ENCODE measurements at places on chromosomes 2 and 18.

GRCh38 chr2:135409436-135409835, 121.6 kb downstream of the ZRANB3 start:
- no peak overlapping the region for H3K27ac ChIP-seq
- H3K36me3 ChIP-seq, result no peaks in the 10 kb centered on the region
- no peak overlapping the region for H3K4me3 ChIP-seq
- no peaks in the 10 kb centered on the region for H3K4me1 ChIP-seq
- H3K27me3 ChIP-seq, result no peaks in the 10 kb centered on the region

- no peak overlapping the region for H3K4me3 ChIP-seq
- H3K27me3 ChIP-seq, result no peaks in the 10 kb centered on the region
- no peak for DNase-seq
- peaks cover 12% of the 10 kb centered on the region for H3K4me1 ChIP-seq
These were observed 1.0 kb downstream of the VIT start for GRCh38 chr2:36697424-36698066.

DNA sequence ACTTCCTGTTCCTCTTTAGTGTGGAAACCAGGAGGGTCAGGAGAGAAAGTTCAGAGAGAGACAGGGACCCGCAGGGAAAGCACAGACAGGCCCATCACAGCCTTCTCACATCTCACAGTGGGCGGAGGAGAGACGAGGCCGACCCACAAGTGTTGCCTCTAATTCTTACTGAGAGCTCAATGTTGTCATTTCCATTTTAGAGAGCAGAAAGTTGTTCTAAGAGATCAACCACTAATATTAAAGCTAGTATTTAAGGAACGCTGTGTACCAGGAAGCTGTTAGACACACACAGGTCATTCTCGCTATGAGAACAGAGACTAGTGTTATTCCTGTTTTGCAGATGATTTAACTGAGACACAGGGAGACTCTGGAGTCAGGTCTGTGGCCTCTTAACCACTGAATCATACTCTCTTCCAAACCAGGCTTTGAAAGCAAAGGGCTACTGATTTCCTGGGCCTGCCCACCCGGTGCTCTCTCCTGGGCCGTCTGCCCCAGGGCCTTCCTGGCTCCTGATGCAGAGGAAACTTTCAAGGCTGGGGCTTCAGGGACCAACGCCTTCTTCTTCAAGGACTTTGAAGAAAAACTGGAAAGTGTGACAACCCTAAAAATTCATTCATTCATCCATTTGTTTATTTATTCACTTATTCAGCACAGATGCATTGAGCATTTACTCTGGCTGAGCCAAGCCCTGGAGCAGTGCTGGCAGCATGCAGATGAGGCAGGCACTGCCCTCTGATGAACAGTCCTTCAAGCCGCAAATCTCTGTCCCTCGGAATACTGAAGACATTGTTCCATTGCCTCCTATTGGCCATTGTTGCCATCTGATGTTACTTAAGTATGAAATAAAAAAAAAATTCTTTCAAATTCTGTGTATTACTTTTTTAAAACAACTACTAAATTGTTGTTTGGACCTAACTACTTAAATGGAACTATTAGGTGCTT, 37.2 kb upstream of the BIN1 start:
- H3K4me1 ChIP-seq, result peaks cover 27% of the 10 kb centered on the region
- H3K4me3 ChIP-seq, result no peak overlapping the region

GRCh38 chr18:54035927-54036326, 188.5 kb downstream of the MBD2 start:
- H3K36me3 ChIP-seq, result no peaks in the 10 kb centered on the region
- no peak overlapping the region for H3K27ac ChIP-seq
- H3K27me3 ChIP-seq, result no peaks in the 10 kb centered on the region
- no peak for DNase-seq
- no peaks in the 10 kb centered on the region for H3K4me1 ChIP-seq

- H3K27me3 ChIP-seq, result no peaks in the 10 kb centered on the region
- H3K4me1 ChIP-seq, result no peaks in the 10 kb centered on the region
- H3K27ac ChIP-seq, result no peak overlapping the region
- peak; percentile 9 for DNase-seq
- no peak overlapping the region for H3K4me3 ChIP-seq
- H3K36me3 ChIP-seq, result no peaks in the 10 kb centered on the region
These were observed 443.7 kb downstream of the DSEL start for GRCh38 chr18:67072791-67073190.

DNA sequence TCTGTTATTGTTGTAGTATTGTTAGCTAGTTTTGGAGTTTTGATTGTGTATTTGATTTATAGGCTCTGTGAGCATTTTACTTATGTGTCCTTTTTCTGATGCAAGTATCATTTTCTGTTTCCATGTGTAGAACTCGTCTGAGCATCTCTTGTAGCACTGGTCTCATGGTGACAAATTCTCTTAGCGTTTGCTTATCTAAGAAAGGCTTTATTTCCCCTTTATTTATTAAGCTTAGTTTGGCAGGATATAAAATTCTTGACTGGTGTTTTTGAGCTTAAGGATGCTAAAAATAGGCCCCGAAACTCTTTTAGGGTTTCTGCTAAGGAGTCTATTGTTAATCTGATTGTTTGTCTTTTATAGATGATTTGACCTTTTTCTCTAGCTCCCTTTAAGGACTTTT, 57.6 kb upstream of the THUMPD2 start:
- no peak for DNase-seq
- H3K4me1 ChIP-seq, result peaks cover 5% of the 10 kb centered on the region

GRCh38 chr2:120763508-120763907, 27.8 kb downstream of the GLI2 start:
- H3K4me1 ChIP-seq, result no peaks in the 10 kb centered on the region
- no peak overlapping the region for H3K4me3 ChIP-seq
- no peaks in the 10 kb centered on the region for H3K27me3 ChIP-seq
- H3K36me3 ChIP-seq, result no peaks in the 10 kb centered on the region
- DNase-seq, result no peak
- H3K27ac ChIP-seq, result no peak overlapping the region

DNA sequence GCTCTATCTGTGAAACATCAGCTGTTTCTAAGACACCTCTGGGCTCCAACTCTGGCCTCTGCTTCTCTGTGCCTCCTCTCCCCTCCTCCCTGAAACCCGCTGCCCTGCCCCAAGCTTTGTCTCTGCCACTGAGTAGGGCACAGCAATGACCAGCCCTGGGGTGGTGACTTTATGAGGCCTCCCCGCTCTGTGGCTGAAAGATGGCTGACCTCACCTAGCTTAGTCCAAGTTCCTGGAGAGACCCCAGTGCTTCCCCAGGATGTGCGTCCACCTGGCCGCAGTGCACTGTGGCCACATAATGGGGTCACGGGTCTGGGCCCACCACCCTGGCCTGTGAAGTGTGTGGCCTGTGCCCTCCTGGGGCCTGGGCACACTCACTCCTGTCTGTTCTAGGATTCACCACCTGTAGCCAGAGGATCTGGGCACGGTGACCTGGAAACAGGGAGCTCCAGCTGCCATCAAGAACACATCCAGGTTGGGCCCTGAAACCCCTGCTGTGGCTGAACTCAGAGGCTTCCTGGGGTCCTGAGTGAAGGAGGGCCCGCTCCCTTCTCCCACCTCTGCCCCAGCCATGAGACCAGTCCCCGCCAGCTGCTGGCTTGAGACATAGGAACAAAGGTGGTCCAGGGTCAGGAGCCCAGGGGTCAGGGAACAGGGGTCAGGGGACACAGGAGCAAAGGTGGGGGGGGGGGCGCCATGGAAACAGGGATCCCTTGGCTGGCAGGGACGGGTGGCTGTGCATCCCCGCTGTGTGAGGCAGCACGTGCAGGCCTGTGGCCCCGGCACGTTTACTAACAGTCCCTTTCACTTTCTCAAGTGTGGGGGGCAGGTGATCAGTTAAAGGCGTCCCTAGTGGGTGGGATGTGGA, 29.3 kb upstream of the OTOS start:
- H3K27ac ChIP-seq, result no peak overlapping the region
- peaks cover 46% of the 10 kb centered on the region for H3K27me3 ChIP-seq
- H3K36me3 ChIP-seq, result no peaks in the 10 kb centered on the region

GRCh38 chr2:212726403-212726802, 187.8 kb upstream of the ERBB4 start:
- DNase-seq, result no peak
- H3K36me3 ChIP-seq, result no peaks in the 10 kb centered on the region
- no peak overlapping the region for H3K27ac ChIP-seq
- H3K4me3 ChIP-seq, result no peak overlapping the region
- H3K4me1 ChIP-seq, result peaks cover 22% of the 10 kb centered on the region

DNA sequence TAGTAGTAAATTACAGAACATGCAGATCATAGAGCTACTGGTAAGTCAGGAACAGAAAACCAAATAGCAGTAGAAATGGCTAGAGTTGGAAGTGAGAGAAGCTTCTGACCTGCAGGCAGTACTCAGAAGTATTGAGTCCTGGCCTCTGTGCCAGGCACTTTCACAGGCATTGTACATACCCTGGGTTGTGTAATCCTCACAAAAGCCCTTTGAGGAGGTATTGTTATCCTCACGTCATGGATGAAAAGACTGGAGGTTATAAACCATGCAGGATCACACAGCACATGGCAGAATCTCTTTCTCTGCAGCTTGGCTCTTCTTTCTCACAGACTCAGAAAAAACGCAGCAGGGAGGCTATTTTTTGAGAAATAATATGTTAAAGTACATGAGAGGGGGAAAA, 789.3 kb upstream of the FAM98A start:
- H3K4me1 ChIP-seq, result no peaks in the 10 kb centered on the region
- no peaks in the 10 kb centered on the region for H3K36me3 ChIP-seq
- no peak overlapping the region for H3K27ac ChIP-seq
- DNase-seq, result no peak
- H3K4me3 ChIP-seq, result no peak overlapping the region

GRCh38 chr2:30527411-30527810, 80.4 kb downstream of the LCLAT1 start:
- no peak overlapping the region for H3K27ac ChIP-seq
- H3K4me3 ChIP-seq, result no peak overlapping the region
- no peaks in the 10 kb centered on the region for H3K36me3 ChIP-seq
- no peak for DNase-seq

GRCh38 chr2:62727876-62728566, 22.5 kb downstream of the EHBP1 start:
- no peak for DNase-seq
- H3K36me3 ChIP-seq, result no peaks in the 10 kb centered on the region
- no peak overlapping the region for H3K4me3 ChIP-seq
- H3K27ac ChIP-seq, result no peak overlapping the region
- no peaks in the 10 kb centered on the region for H3K4me1 ChIP-seq

DNA sequence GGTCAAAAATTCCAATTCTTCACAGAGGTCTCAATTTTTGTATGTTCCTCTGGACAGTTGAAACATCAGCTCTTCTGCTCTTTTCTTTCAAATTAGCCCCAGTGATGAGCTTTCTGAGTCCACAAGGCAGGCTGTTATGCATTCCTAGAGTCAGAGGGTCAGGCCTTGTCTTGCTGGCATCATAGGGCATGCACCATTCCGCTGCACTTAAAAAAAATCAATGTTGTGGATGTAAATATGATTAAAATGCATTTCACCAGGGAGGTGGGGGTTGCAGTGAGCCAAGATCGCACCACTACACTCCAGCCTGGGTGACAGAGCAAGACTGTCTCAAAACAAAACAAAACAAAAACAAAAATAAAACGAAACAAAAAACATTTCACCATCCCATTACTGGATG, 465.3 kb downstream of the EIPR1 start:
- no peaks in the 10 kb centered on the region for H3K36me3 ChIP-seq
- no peak overlapping the region for H3K4me3 ChIP-seq
- H3K4me1 ChIP-seq, result no peaks in the 10 kb centered on the region
- no peak overlapping the region for H3K27ac ChIP-seq

DNA sequence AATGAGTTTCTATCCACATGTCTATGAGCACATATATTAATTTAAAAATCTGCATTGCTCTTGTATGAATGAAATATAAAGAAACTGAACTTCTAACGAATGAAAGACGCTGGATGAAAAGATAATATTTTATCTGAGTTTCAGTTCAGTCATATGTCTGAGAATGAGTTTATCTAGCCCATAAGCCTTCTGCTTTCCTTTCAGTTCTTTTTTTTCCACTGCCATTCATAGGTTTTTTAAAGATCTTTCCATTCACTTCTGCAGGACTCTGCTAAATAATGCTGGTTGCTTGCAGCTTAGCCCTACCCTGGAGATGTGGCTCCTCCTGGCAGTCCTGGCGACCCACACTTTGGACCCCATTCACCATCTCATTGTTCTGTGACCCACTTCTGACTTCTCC, 109.0 kb downstream of the BCL2 start:
- H3K36me3 ChIP-seq, result no peaks in the 10 kb centered on the region
- no peak overlapping the region for H3K27ac ChIP-seq
- H3K27me3 ChIP-seq, result peaks cover 36% of the 10 kb centered on the region
- no peaks in the 10 kb centered on the region for H3K4me1 ChIP-seq
- DNase-seq, result no peak

DNA sequence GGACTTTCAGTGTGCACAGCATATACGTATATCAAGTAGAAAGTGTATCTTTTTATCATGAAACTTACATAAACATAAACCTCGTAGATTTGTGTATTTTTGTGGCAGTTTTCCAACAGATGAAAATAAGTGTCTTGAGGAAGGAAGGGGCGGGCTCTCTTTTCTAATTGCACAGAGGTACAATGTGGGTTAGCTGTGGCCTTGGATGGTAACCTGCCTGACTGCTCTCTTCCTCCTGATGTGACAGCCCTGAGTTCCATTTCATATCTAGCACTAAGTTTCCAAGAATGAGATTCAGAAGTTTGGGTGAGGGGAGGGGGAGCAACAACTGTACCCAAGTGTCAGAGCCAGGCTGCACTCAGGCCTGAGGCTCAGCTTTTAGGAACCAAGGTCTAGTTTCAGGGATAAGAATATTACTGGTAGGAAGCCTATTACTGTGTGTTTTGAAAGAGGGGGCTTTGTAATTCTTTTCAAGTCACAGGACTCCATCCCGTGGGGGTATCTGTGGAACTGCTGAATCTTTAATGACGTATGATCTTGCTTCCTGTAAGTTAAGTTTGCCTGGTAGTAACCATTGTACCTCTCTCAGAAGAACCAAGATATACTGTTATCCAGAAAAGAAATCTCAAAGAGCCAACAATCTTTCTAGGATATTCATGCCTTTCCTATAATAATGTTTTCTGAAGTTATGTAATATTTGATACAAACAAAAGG, 483.7 kb downstream of the PTPRM start:
- no peak overlapping the region for H3K4me3 ChIP-seq
- H3K27ac ChIP-seq, result no peak overlapping the region
- no peaks in the 10 kb centered on the region for H3K27me3 ChIP-seq
- H3K36me3 ChIP-seq, result no peaks in the 10 kb centered on the region
- H3K4me1 ChIP-seq, result peaks cover 13% of the 10 kb centered on the region
- DNase-seq, result no peak

DNA sequence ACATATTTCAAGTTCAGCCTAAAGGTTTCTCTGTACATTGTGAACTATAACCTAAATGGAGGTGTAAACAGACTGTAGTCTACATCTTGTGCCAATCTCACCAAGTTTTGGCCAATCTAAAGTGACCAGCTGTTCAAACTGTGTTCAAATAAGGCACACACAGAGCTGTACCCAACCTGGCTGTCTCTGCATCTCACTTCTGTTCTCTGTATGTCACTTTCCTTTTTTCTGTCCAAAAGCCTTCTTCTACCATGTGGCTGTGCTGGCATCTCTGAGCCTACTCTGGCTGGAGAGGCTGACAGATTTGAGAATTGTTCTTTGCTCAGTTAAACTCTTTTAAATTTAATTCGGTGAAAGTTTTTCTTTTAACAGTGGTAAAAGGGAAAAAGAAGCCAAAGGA, 817.9 kb downstream of the SOCS6 start:
- H3K4me1 ChIP-seq, result no peaks in the 10 kb centered on the region
- H3K27me3 ChIP-seq, result no peaks in the 10 kb centered on the region
- H3K4me3 ChIP-seq, result no peak overlapping the region
- no peak for DNase-seq

- H3K27me3 ChIP-seq, result no peaks in the 10 kb centered on the region
- DNase-seq, result no peak
- no peak overlapping the region for H3K4me3 ChIP-seq
- H3K4me1 ChIP-seq, result peaks cover 18% of the 10 kb centered on the region
These were observed 1109.2 kb downstream of the LRP1B start for GRCh38 chr2:141021611-141022010.

- DNase-seq, result peak; percentile 85
- H3K4me3 ChIP-seq, result peak overlapping the region; percentile 97
- H3K4me1 ChIP-seq, result peaks cover 53% of the 10 kb centered on the region
These were observed 19.7 kb upstream of the STPG4 start for GRCh38 chr2:47174733-47175361.

Measured in PC-3 (cell line).